Fibroblast of the aortic adventitia (primary cell): ENCODE measurements at places on chromosomes 1 and 21.

GRCh38 chr1:119323216-119323982, 45.2 kb upstream of the HAO2 start:
- no peak for DNase-seq

GRCh38 chr1:160494620-160495019, 28.4 kb downstream of the SLAMF6 start:
- DNase-seq, result no peak

DNA sequence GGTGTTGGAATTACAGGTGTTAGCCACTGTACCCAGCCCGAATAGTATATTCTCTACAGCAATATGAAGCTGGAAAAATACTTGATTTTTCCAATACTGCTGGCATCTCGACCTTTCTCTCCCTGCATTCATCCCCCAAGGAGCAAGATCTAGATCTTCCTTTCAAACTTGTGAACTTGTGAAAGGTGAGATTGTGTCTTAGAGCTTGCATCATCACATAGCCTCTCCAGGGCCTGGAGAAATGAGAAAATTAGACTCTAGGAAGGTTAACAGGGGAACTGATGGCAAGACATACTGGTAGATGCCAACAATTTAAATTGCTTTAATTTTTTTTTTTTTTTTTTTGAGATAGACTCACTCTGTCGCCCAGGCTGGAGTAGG, 2.1 kb downstream of the PRUNE1 start:
- no peak for DNase-seq

GRCh38 chr1:207868251-207868773, 42.6 kb downstream of the CD34 start:
- DNase-seq, result peak; percentile 57

GRCh38 chr1:208182880-208183645, 61.1 kb downstream of the PLXNA2 start:
- no peak for DNase-seq

GRCh38 chr1:164629971-164630370, 71.0 kb downstream of the PBX1 start:
- DNase-seq, result peak; percentile 47

GRCh38 chr1:82225421-82226185, 424.9 kb downstream of the ADGRL2 start:
- DNase-seq, result peak; percentile 82

- no peak for DNase-seq
Observed at GRCh38 chr1:244678697-244679096, 25.8 kb downstream of the DESI2 start.

DNA sequence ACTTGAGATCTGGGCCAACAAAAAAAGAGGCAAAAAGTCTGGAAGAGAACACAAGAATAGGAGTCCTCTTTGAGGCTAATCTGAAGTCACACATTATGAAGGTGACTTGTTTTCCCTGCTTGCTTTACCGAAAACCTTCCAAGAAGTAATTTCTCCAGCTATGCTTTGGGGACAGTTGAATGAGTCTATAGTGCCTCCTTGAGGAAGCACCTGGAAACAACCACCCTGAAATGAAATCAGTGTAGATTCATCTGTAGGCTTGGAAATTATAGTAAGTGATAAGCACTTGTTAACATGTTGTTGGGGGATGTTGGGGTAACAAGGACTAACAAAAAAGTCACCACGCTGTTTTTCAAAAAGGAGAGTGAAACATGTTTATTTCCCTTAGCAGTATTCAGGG, 23.4 kb upstream of the RPTN start:
- DNase-seq, result peak; percentile 48

- no peak for DNase-seq
Observed at GRCh38 chr1:20339811-20340457, 49.3 kb downstream of the VWA5B1 start.

DNA sequence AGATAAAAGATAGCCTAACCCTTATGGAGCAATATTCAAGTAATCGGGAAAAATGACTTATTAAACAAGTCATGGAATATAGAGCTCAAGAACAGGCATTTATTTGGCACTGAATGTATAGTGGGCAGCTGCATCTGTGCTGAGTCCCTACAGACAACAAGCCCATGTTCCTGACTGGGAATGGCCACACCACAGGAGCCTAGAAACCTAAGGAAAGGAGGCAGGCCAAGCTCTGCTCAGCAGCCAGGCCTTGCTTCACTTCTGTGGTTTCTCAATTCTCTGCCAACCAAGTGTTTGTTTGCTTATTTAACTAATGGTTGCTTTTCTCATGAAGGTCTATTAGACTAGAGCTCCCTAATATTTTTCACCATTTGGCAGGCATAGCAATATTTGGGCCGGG, 21.5 kb downstream of the AK2 start:
- no peak for DNase-seq

- DNase-seq, result no peak
Observed at GRCh38 chr1:98406352-98407088, 255.0 kb upstream of the SNX7 start.

GRCh38 chr1:47181955-47182675, 7.7 kb downstream of the PDZK1IP1 start:
- DNase-seq, result peak; percentile 65

DNA sequence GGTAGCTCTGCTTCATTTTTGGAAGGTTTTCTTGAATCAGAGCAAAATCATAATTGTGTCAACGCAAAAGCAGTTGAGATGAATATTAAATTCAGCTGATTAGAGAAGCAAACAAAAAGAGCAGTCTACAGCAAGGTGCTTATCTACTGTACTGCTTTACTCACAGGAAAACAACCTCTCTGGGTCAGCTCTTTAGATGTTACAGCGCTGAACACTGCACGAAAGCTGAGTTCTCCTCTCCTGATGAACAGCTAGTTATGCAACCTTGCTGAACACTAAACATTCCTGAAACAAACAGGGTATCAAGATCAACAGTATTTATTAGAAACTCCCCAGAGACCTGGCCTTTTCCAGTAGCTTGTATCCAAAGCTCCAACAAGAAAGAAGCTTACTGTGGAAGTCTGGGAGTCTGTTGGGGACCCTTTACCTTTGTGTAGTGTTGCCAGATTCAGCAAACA, 41.3 kb downstream of the TBCE start:
- no peak for DNase-seq

DNA sequence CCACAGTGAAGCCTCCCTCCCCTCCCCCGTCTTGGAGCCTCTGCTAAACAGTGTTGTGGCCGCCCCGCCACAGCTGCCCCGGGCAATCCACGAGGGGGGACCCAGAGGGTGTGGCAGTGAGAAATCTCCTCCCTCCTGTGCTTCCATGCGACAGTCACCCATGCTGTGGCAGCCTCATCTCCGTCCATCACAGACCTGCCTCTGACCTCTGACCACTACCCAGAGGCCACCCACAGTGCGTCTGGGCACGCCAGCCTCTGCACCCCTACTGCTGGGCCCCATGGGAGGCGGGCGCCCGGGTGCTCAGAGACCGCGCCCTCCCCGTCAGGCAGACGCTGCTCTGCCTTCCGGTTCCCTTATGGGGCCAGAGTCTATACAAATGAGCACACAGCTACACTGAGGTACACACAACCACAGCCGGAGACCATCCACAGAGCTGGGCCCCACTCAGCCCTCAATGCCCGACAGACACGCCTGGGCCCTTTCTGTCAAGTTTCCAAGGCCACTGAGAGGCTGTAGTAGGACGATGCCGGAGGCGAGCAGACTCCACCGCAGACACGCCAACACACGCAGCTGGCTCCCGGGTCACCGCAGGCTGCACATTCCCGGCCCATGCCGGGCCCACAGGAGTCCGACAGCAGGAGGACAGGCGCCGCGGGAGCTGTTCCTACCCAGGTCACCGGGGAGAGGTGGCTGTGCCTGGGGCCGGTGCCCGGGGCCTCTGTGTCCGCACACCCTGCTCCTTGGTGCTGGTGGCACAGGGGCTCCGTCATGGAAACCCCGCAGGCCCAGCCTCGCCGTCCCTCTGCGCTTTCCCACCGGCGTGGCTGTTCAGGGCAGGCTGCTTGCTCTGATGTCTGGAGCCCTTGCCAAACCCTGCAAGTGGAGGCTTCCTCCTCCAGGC, 23.9 kb upstream of the TMEM52 start:
- no peak for DNase-seq

GRCh38 chr1:57605933-57606332, 182.1 kb upstream of the DAB1 start:
- DNase-seq, result no peak

DNA sequence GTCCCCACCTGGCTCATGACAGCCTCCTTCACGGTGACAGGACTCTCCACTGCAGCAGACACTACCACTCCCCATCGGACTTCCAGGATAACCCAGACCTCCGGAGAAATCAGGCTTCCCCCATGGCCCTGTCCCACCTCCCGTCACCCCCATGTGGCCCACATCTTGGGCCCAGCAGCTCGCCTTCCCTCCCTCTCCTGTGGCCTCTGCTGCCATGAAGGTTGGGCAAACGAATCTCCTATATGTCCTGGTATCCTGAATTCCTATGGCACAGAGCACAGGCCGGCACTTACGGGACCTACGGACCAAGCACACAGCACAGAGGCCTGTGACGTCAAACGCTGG, 82.0 kb downstream of the NPHP4 start:
- DNase-seq, result no peak

- no peak for DNase-seq
Observed at GRCh38 chr1:164183854-164184635, 374.9 kb upstream of the PBX1 start.

- DNase-seq, result no peak
Observed at GRCh38 chr1:202305168-202305567, 36.6 kb downstream of the UBE2T start.

DNA sequence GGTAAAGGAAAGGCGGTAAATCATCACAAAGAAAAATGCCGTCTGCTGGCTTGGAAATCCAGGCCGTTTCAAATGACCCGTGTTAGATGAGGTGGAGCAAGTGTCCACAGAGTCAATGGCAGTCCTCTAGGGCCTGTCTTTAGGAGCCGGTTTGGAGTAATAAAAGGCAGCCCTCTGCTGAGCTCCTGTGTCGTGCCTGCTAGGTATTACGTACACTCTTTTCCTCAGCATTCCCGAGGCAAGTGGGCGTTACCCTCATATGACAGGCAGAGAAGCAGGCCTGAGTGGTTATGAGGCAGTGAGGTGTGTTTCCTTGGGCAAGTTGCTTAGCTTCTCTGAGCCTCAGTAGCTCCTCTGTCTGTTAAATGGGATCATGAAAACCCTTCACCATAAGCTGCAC, 7.7 kb downstream of the NENF start:
- no peak for DNase-seq

GRCh38 chr1:172494166-172494565, 38.8 kb upstream of the SUCO start:
- DNase-seq, result no peak

DNA sequence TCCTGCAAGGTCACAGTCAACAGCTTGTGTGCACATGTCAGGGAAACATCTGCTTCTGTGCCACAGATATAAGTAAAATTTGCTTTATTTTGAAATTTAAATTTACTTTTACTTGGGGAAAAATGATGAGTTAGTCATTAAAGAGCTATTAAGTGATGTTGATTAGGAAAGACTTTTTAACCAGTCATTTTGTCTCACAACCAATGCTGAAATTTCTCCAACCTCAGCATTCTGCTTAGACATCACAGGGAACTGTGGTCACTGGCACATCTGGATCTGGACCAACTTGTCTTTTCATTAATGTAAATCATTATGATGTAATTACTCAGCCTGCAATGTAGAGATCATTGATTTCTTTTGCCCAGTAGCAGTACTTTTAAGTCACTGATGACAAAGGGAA, 301.0 kb downstream of the TTLL7 start:
- no peak for DNase-seq

GRCh38 chr21:15688809-15689208, 41.0 kb upstream of the USP25 start:
- peak; percentile 7 for DNase-seq

- no peak for DNase-seq
Observed at GRCh38 chr1:100767176-100767890, 47.8 kb downstream of the VCAM1 start.

GRCh38 chr1:82179131-82179530, 378.4 kb downstream of the ADGRL2 start:
- DNase-seq, result peak; percentile 16

DNA sequence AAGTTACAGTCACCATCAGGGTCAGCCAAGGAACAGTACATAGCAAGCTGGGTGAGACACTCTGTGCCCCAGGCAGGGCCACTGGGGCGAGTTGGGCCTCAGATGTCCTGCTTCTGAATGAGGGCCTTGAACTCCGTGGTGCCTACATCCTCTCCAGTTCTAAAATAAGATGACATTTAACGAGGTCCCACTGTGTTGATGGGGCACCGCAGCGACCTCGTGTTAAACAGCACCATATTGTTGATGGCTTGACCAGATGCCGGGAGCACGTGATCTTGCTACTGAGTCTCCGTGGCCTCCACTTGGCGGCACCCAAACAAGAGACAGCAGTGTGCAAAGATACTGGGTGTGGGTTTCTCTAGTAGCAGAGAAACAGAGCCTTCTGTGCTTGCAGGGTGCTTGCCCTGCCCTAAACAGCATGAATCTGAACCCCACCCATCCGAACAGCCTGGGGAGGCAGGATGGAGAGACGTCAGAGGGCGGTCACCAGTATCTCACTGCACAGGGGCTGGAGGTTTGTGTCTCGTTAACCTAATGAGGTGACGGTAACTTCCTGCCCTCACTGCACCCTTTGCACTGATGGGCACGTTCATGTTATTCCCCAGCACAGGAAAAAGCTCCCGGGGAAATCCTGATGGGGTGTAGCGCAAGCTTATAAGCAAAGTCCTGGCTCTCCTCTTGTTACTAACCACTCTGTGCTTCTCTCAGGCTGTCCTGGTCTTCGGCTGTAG, 324.4 kb downstream of the AJAP1 start:
- DNase-seq, result no peak

- DNase-seq, result no peak
Observed at GRCh38 chr1:46580140-46580903, 23.7 kb downstream of the MKNK1 start.

DNA sequence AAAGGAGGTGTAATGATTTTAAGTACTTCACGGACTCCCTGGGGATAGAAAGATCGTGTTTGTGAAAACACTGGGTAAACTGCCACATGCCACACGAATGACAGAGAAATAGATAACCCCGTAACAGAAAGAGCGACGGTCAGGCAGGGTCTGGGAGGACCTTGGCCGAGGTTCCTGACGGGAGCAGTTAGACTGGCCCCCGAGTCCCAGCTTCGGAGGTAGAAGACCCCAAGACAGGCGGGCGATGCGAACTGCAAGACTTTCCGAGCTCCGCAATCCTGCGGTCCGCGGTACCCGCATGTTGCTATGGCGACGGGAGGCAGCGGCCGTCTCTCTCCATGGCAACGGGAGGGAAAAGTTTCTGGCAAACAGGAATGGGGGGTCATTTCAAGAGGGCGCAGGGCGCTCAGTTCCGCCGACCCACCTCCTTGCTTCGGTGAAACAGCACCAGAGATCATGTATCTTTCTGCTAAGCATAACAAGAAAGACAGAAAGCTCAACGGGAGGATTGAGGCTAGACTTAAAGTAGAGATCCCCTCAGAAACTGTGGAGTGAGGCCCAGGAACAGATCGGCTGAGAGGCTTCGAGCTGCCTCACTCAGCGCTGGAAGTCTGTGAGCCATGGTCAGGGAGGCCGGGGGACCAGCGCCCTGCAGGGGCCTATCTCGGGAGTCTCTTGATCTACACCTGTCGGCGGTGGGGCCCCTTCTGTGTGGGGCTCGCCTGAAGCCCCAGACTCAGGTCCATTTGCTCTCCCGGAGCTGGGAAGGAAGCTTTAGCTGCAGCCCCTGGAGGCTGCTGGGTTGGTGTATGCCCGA, 685 bp upstream of the SYT6 start:
- DNase-seq, result peak; percentile 13
